Activated naive CD4-positive, alpha-beta T cell treated with anti-CD3 and anti-CD28 coated beads, Interleukin-2, amount 50 U/mL, for 16 hours (primary cell): ENCODE measurements at places on chromosomes 4 and X.

- DNase-seq: no peak
These were observed 85.1 kb downstream of the ARAP2 start for GRCh38 chr4:36159208-36159607.

DNA sequence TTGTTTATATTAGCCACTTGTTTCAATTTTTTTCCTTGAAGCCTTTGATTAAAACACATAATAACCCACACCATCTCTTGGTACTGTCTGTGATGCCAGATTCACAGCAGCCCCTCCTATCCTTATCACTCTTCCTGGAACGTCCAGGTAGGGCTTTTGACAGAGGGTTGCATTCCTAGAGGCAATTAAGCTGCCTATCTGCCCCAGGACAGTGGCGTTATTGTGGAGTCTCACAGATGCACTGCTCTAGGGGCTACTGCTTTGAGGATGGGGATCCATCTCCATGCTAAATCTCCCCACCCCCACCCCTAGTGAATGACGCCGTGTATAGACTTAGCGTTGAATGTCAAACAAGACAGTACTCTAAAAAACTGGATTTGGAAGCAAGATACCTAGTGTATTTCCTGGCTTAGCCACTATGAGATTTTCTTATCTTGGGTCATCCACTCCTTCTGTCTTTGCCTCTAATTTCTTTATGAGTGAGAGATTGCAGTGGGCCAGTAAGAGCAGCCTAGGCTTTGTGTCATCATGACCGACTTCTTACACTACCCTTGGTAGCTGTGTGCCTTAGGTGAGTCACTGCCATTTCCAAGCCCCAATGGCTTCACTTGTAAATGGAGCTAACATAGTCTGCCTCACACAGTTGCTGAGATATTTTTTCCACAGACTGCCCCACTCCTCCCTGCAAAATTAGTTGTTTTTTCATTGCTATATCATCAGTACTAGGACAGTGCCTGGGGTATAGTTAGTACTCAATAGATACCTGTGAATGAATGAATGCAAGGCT is 90.9 kb downstream of the EGF start:
- no peak for DNase-seq

DNA sequence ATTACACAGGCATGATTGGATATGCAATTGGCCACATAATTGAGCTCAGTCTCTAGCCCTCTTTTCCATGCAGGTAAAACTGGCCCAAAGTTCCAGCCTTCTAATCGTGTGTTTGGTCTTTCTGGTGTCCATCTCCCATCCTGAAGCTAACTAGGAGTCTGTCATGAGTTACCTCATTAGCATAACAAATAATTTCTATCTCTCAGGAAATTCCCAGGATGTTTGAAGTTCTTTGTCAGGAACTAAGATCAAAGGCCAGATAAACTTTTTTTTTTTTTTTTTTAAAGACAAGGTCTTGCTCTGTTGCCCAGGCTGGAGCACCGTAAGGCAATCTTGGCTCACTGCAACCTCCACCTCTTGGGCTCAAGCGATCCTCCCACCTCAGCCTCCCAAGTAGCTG is 15.8 kb downstream of the ATXN3L start:
- no peak for DNase-seq

- no peak for DNase-seq
These were observed 129.1 kb upstream of the LDB2 start for GRCh38 chr4:17027495-17027894.

- DNase-seq: no peak
These were observed 64.2 kb downstream of the SPINK2 start for GRCh38 chr4:56757261-56757746.

- DNase-seq: no peak
These were observed 107.7 kb upstream of the RPS6KA3 start for GRCh38 chrX:20374450-20374849.

- DNase-seq: no peak
These were observed 55.1 kb upstream of the INPP4B start for GRCh38 chr4:142901166-142901662.

- no peak for DNase-seq
These were observed 44.9 kb downstream of the RASGEF1B start for GRCh38 chr4:81426770-81427289.

- no peak for DNase-seq
These were observed 129.7 kb upstream of the ZFP42 start for GRCh38 chr4:187865914-187866313.

DNA sequence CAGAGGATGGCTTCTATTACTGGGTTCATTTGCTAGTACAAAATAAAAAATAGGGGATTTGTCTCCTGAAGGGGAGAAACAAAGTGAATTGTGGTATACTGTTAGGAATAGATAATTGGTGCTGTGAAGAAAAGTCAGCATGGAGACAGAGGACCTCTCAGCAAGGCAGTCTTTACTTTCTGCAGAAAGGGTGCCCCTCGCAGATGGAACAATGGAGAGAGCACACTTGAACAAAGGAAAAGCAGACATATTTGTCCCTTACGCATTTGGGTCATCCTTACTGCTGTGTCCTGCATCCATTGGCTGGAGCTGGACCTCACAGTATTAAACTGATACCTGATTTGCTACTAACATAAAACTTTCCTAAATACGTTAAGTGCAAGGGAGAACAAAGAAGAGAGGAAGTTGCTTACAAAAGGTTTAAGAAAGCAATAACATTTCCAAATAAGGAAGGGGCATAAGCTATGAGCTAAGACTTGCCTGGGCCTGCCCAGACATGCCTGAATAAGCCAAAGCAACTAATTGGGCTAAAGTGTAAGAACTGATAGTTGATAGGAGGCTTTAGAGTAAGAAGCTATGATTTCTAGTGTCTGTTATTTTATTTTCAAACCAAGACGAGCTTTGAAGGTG is 83.8 kb downstream of the CCKAR start:
- DNase-seq: no peak

- no peak for DNase-seq
These were observed 1.3 kb downstream of the NEUROG2 start for GRCh38 chr4:112514647-112515197.

DNA sequence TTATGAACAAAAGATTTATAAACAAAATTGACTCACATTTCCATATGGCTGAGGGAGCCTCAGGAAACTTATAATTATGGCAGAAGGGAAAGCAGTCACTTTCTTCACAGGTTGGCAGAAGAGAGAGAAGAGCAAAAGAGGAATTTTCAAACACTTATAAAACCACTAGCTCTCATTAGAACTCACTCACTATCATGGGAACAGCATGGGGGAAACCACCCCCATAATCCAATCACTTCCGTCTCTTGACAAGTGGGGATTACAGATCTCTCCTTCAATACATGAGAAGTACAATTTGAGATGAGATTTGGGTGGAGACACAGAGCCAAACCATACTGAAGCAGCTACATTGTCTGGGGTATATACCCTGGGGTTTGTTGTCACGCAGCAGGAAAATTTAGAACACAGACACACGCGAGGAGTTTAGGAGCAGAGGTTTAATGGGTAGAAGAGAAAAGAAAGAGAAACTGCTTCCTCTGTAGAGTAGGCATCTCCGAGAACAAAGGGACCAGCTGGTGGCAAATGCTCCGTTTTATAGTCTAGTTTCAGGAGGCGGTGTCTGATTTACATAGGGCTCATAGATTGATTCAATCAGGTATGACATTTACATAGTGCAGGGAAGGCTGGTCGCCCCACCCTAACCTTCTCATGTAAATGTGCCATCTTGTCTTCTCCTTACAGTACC is 2277.7 kb upstream of the AGA start:
- no peak for DNase-seq

DNA sequence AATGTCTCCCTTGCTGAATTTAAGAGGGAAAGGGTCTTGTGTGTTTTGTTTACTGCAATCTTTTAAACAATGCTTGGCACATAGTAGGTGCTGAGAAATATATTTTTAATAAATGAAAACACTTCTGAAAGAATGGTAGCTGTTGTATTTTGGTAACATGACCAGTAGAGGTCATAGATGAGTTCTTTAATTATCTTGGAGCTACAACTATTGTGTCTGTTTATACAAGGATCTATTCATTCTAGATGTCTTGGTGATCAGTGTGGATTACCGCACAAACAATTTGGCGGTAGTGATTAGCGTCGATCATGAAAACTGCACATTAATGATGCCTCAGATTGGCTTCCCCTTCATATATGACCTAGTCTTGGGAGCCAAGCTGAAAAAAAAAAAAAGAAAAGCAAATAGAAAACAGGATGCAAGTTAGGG is 21.4 kb upstream of the SCRG1 start:
- DNase-seq: no peak

GRCh38 chrX:31258166-31258565 is 186.3 kb upstream of the FTHL17 start:
- DNase-seq: no peak

DNA sequence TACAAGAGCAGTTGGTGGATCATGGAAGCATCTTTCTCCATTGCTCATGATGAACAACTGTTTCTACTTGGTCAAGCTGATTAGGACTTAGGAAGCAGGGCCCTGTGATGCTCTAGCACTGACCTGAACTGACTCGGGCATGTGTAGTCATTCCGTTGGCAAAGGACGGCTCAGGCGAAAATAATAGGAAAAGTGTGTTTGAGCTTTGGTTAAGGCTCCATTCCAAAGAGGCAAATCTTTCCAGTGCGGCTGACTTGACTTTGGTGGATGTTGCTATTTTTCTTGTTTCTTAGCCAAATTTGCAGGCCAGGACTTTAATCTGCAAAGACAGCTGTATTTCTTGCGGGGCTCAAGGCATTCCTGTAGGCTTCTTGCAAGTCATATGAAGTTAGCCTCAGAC is 39.5 kb downstream of the ZNF518B start:
- no peak for DNase-seq

DNA sequence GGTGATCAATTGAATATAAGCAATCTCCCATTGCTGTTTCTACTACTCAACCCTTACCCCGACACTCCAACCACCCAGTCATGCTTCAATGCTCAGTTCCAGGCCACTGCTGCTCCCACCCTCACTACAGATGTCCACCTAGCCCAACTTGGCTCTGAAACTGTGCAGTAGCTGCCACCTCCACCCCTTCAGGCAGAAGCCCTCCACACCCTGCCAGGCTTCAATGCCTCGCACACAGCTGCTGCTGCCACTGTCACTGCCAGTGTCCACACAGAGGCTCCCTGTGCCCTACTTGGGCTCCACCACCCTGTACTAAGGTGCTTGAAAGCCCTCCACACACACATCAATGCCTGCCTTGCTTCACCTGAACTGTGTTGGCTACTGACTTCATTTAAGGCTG is 34.6 kb downstream of the LAMTOR3 start:
- no peak for DNase-seq

DNA sequence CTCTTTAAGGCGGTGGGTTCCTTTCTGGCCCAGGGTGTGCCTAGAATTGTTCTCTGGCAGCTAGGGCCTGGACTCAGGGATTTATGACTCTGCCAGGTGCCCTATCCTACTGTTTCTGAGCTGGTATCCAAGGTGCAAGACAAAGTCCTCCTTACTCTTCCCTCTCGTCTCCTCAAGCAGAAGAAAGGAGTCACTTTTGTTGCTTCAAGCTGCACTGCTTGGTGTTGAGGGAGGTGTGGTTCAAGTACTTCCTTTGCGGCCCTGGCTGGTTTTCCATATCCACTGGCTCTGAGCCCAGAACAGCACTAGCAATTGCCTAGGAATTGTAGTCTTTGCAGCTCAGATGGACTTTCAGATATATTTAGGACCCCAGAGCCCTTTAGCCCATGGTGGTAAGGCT is 39.3 kb downstream of the RTL3 start:
- DNase-seq: no peak

DNA sequence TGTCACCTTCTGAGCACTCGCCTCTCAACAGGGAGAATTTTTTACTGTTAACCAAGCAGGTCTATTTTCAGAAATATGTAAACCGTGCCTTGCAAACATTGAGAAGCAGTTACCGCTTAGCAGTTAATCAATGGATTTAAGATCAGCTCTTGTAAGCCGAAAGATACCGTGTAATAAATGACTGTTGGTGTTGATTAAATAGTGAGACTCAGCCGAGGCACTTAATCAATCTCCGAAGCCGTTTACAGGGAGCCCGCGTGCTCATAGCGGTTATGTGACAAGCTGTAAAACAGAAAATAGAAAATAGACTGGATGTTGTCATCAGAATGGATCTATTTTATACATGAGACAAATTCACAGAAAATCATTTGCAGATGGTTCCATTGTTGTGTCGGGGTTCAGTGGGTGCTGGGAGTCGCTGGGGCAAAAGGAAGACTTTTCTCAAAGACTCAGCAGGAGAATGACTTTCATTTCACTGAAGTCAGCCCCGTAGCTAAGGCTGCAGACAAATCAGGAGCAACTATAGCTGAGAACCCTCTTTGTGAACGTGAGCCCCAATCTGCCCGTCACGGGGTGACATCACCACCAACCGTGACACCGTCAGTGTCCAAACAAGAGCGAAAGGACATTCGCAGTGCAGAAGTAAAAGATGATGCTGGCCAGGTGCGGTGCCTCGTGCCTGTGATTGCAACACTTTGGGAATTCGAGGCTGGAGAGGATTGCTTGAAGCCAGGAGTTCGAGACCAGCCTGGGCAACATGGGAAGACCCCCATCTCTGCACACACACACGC is 275.3 kb downstream of the CRLF2 start:
- no peak for DNase-seq

DNA sequence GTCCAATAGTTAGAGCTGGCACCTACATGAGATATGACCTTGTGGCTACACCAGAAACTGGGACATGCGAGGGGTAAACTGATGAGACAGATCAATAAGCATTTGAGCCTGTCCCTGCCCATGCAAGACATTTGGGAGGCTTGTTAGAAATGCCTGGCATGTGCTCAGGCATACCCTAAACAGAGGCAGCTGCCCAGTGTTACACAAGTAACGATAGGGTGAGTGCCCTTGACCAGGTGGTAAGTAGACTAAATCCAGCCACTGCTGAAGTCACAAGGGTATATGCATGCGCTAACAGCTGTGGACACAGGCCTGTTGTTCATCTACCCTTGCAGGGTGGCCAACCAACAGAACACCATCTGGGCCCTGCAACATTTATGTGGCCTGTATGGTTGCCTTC is 56.1 kb upstream of the CCDC149 start:
- no peak for DNase-seq

DNA sequence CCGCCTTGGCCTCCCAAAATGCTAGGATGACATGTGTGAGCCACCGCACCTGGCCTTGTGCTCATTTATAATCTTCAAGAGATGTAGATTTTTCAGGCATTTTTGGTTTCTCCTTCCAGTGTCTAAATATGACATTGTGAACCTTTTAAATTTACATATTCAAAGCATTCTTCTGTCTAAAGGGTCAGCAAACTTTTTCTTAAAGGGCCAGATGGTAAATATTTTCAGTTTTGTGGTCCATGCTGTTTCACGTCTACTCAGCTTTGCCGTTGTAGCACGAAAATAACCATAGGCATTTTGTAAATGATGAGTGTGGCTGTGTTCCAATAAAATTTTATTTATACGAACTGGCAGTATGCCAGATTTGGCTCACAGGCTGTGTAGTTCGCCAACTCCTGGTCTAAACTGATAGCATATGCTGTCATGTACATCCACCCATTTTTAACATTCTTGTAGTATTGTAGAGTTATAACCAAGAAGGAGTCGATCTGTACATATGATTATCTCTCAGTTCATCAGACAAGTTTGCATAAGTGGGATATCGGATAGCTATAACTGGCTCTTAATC is 12.7 kb upstream of the GCNA start:
- DNase-seq: no peak

DNA sequence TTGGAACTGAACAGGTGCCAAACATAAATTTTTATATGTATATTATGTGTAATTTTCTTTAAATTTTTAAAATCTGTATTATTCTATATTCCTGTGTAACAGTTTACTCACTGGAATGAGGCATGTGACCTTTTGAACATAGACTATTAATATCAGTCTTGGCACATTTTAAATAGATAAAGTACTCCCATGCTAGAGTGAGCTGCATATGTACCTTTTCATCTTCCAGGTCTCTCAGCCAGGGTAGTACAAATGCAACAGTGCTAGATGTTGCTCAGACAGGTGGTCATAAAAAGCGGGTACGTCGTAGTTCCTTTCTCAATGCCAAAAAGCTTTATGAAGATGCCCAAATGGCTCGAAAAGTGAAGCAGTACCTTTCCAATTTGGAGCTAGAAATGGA is 242.0 kb downstream of the RAPGEF2 start:
- DNase-seq: no peak
